ENCODE measurements at places on chromosomes 5 and 9. TPM values are rescaled to one million over a fixed set of nuclear protein-coding genes. Genes with fewer than 3 reads are reported as not detected.

DNA sequence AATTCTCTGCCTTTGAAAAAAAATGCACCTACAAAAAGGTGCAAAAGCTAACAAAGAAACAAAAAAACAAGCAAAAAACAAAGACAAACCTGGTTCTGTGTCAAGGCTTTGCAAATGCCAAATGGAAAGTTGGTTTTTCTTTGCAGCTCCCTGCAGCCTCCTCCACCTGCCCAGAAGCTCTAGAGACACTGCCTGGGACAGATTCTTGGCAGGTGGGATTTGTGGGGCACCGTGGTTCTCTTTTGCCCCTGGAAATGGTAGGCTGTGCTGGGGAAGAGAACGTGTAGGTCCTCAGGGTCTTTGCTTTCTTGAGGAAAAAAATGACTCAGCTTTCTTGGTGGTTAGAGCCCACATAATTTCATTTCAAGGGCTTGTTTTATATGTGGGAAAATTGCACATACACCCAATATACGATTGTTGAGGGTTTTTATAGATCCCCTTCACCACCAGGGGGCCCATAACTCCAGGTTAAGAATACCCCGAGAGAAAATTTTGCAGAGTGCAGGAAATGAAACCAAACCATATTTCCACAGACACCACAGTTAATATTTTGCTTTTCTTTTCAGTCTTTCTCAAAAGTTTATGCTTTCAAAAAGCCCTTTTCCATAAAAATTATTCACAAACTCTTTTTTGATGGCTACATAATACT is 58.7 kb downstream of the NXNL2 start:
- no peaks in the 10 kb centered on the region for H3K36me3 ChIP-seq

NXNL2 gene
- not detected for total RNA-seq

DNA sequence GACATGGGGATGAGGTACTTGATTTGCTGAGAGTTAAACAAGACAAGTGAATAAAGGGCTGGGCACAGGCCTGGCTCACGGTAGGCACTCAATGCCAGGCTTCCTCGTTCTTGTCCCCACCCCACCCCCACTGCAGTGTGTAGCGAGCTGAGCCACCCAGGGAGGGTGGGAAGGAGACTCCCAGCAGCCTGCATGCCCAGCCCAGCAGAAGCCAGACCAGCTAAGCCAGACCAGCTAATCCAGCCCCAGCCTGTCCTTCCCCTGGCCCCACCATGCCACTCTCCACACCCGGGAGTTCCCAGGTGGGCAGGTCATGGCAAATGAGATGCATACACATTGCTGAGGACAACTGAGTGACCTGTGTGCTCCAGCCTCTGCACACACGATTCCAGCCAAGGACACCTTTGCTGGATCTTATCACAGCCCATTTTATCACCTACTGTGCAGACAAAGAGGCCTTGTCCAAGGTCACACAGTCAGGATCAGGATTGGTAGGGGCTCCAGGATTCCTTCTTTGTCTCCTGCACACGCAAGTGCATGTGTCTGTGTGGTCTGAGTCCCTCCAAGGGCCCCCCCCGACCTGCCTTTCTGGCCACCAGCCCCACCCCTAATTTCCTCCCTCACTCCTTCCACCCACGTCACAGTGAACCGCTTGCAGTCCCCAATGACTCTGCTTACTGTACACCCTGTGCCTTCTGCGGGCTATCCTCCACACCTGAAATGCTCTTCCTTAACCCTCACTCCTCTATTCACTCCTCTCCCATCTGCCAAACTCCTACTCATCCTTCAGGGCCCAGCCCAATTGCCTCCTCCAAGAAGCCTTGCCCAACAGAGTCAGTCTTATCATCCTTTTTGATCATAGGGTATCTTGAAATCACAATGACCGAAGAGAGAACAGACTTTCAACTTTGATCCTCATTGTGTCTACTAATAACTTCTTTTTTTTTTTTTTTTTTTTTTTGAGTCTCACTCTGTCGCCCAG is 26.6 kb downstream of the DUSP1 start:
- H3K4me1 ChIP-seq: peaks cover 59% of the 10 kb centered on the region
- H3K4me3 ChIP-seq: no peak overlapping the region
- DNase-seq: no peak
- H3K36me3 ChIP-seq: no peaks in the 10 kb centered on the region

DNA sequence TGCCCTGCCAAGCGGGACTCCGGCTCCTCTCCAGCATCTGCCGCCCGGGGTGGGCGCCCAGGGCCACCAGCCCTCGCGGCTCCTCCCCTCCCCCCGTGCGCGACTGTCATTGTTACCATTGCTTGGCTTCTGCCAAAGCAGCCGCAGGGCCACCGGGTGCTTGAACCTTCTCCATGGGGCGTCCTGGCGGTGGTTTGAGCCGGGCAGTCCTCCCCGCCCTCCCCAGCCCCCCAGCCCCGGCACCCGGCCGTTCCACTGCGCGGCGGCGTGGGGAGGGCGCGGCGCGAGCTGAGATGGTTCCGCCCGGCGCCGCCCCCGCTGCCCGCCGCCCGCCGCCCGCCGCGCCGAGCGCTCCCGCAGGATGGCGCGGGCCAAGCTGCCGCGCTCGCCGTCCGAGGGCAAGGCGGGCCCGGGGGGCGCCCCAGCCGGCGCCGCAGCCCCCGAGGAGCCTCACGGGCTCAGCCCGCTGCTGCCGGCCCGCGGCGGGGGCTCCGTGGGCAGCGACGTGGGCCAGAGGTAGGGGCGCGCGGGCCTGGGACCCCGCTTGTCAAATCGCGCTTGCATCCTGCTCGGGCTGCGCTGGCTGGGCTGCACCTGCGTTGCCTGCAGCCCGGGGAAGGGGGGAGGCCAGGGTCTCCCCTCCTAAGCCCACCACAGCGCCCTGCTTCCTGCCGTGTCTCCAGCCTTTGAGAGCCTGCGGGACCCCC is 34.4 kb downstream of the KCNT1 start:
- no peaks in the 10 kb centered on the region for H3K4me1 ChIP-seq
- no peak for DNase-seq

ADCY2 gene
- total RNA-seq: 10.1 TPM
